ENCODE measurements at places on chromosomes 4 and X.

- no peak for DNase-seq
Observed at GRCh38 chr4:124437853-124438495, 274.6 kb downstream of the ANKRD50 start.

DNA sequence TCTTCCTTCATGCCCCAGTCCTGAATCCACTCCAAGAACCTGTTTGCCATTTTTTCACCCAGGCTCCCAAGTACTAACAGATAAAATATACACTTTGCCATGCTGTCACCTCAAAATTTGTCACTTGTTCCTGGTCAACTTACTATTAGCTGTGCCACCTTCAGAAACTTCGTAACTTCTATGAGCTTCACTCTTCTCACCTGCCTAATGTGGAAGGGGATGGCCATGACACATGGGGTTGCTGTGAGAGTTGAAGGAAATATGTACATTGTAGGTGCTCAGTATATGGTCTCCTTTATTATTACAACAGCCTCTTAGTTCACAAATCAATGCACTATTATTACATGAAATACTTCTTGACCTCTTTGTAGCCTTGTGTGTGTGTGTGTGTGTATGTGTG is 10.4 kb downstream of the TMSB4X start:
- no peak for DNase-seq

- DNase-seq: no peak
Observed at GRCh38 chrX:37378404-37378803, 29.2 kb downstream of the PRRG1 start.

- no peak for DNase-seq
Observed at GRCh38 chr4:110949542-110949941, 326.7 kb upstream of the PITX2 start.

GRCh38 chr4:7291372-7292114 is 99.2 kb downstream of the SORCS2 start:
- DNase-seq: no peak

DNA sequence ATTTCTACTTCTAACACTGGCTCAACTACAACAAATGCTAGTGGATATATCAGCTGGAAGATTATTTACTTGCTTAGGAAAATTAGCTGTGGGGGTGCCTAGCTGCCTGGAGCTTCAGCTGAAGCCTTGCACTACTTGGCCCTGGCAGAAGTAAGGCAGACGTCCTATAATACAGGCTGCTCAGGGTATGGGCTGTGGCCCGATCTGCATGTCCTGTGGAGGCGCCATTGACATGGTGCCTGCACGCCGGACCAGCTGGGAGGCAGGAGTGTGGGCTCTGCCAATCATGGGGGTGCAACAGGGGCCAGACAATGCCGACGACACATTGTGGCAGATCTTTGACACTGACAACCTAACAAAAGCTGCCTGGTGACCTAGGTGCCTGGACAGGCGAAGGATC is 31.6 kb upstream of the UCP1 start:
- no peak for DNase-seq

- no peak for DNase-seq
Observed at GRCh38 chrX:129830494-129830893, 13.2 kb downstream of the ZDHHC9 start.

GRCh38 chr4:6113641-6114040 is 86.7 kb downstream of the JAKMIP1 start:
- DNase-seq: no peak

Measured in right hindlimb (tissue), 1 donor.